ENCODE measurements at places on chromosomes 6 and 20. TPM values are rescaled to one million over a fixed set of nuclear protein-coding genes. Genes with fewer than 3 reads are reported as not detected.
A peak's percentile ranks its signal among the peaks of the same experiment; 100 is the strongest.

Gene DEFB129
- not detected for total RNA-seq

Gene LRFN2
- 0.29 TPM for total RNA-seq

Gene OR12D3
- not detected for total RNA-seq

Gene HDAC2
- total RNA-seq: 60.8 TPM

Gene SAPCD1
- 25.2 TPM for total RNA-seq

Gene PBOV1
- total RNA-seq: not detected

Gene NHLRC1
- total RNA-seq: 1.3 TPM

Gene MDFI
- not detected for total RNA-seq

Gene DNAH8
- 0.22 TPM for total RNA-seq

Gene RGL2
- total RNA-seq: 51.4 TPM

GRCh38 chr6:42417641-42418112 lies 34.0 kb downstream of the TRERF1 start:
- H3K4me1 ChIP-seq: peaks cover 83% of the 10 kb centered on the region
- H3K27ac ChIP-seq: peak overlapping the region; percentile 97
- peak; percentile 94 for DNase-seq
- peak overlapping the region; percentile 64 for H3K4me3 ChIP-seq

- H3K27ac ChIP-seq: no peak overlapping the region
- H3K4me3 ChIP-seq: no peak overlapping the region
- no peak for DNase-seq
- H3K36me3 ChIP-seq: no peaks in the 10 kb centered on the region
- no peaks in the 10 kb centered on the region for H3K27me3 ChIP-seq
Measured at GRCh38 chr6:117168296-117169063, 96.9 kb upstream of the VGLL2 start.

GRCh38 chr20:46400253-46400652 lies 6.2 kb downstream of the ELMO2 start:
- H3K36me3 ChIP-seq: peaks cover 4% of the 10 kb centered on the region
- no peaks in the 10 kb centered on the region for H3K27me3 ChIP-seq
- no peak for DNase-seq
- H3K4me1 ChIP-seq: peaks cover 69% of the 10 kb centered on the region
- peak overlapping the region; percentile 86 for H3K4me3 ChIP-seq

DNA sequence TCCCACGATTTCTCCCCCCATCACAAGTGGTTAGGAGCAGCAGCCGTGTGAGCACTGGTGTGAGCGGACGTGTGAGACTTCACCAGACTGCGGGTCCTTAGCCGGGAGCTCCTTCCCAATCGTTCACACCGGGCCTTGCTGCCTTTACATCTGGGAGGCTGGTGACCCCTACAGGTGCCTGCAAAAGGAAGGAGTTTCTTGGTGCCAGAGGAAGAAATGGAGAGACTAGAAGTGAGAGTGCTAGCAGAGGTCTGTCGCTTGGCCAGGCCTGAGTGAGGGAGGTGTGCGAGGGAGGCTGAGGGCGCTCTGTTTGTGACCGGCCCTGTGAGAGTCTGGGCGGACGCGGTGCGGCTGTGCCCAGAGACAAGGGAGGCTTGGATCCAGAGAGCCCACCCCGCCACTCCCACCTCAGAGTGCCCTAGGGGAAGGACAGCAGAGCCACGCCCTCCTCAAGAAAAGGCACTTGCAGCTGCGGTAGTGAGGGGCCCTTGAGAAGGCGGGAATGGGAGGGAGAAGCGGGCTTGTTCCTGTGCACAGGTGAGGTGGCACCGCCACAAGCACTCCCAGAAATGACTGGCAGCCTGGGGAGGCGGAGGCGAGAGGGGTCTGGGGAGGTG lies 10.0 kb upstream of the ARMC2 start:
- peaks cover 34% of the 10 kb centered on the region for H3K4me1 ChIP-seq
- peak; percentile 62 for DNase-seq
- no peaks in the 10 kb centered on the region for H3K36me3 ChIP-seq
- peak overlapping the region; percentile 66 for H3K4me3 ChIP-seq
- peak overlapping the region; percentile 2 for H3K27ac ChIP-seq

- no peak overlapping the region for H3K4me3 ChIP-seq
- H3K4me1 ChIP-seq: no peaks in the 10 kb centered on the region
- DNase-seq: no peak
- H3K27me3 ChIP-seq: peaks cover 6% of the 10 kb centered on the region
- H3K27ac ChIP-seq: no peak overlapping the region
Measured at GRCh38 chr20:10949930-10950783, 276.4 kb upstream of the JAG1 start.

- DNase-seq: no peak
- H3K4me3 ChIP-seq: no peak overlapping the region
- H3K27me3 ChIP-seq: peaks cover 36% of the 10 kb centered on the region
Measured at GRCh38 chr6:32095338-32096086, 13.6 kb downstream of the TNXB start.

GRCh38 chr20:10591946-10592521 lies 81.8 kb downstream of the JAG1 start:
- no peak overlapping the region for H3K4me3 ChIP-seq
- H3K36me3 ChIP-seq: peaks cover 5% of the 10 kb centered on the region
- DNase-seq: no peak
- H3K4me1 ChIP-seq: peaks cover 3% of the 10 kb centered on the region
- no peaks in the 10 kb centered on the region for H3K27me3 ChIP-seq
- H3K27ac ChIP-seq: no peak overlapping the region

GRCh38 chr6:106145741-106146227 lies 59.6 kb downstream of the PRDM1 start:
- peaks cover 67% of the 10 kb centered on the region for H3K4me1 ChIP-seq
- H3K27ac ChIP-seq: peak overlapping the region; percentile 80
- no peak for DNase-seq
- H3K4me3 ChIP-seq: peak overlapping the region; percentile 72
- H3K27me3 ChIP-seq: no peaks in the 10 kb centered on the region

DNA sequence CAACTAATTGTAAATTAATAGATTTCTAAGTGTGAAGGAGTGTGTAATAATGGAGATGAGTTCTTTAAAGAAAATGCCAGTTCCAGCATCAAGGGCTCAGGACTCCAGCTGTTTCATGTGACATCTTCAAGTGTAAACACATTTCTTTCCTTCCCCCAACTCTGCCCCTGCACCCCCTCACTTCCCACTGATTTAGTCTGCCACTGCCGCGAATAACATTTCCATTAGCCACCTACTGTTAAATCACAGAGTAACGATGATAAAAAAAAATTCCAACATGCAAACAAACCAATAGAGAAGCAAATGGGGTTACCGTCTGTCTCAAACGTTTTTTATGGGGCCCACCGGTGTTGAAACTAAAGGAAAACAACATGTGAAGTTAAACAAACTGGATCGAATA lies 414.3 kb downstream of the SAMD5 start:
- H3K4me1 ChIP-seq: no peaks in the 10 kb centered on the region
- no peak overlapping the region for H3K27ac ChIP-seq
- H3K36me3 ChIP-seq: no peaks in the 10 kb centered on the region
- no peak for DNase-seq
- H3K4me3 ChIP-seq: no peak overlapping the region
- no peaks in the 10 kb centered on the region for H3K27me3 ChIP-seq

GRCh38 chr20:14866841-14867514 lies 529.6 kb upstream of the FLRT3 start:
- H3K4me1 ChIP-seq: no peaks in the 10 kb centered on the region
- no peaks in the 10 kb centered on the region for H3K27me3 ChIP-seq
- no peak overlapping the region for H3K27ac ChIP-seq
- peaks cover 5% of the 10 kb centered on the region for H3K36me3 ChIP-seq
- DNase-seq: no peak
- H3K4me3 ChIP-seq: no peak overlapping the region

- H3K27me3 ChIP-seq: no peaks in the 10 kb centered on the region
- peak overlapping the region; percentile 96 for H3K4me3 ChIP-seq
- peaks cover 12% of the 10 kb centered on the region for H3K36me3 ChIP-seq
Measured at GRCh38 chr20:50194831-50195523, 4.3 kb downstream of the CEBPB start.

GRCh38 chr6:23173234-23173633 lies 603.9 kb downstream of the HDGFL1 start:
- peaks cover 5% of the 10 kb centered on the region for H3K36me3 ChIP-seq
- no peak for DNase-seq

DNA sequence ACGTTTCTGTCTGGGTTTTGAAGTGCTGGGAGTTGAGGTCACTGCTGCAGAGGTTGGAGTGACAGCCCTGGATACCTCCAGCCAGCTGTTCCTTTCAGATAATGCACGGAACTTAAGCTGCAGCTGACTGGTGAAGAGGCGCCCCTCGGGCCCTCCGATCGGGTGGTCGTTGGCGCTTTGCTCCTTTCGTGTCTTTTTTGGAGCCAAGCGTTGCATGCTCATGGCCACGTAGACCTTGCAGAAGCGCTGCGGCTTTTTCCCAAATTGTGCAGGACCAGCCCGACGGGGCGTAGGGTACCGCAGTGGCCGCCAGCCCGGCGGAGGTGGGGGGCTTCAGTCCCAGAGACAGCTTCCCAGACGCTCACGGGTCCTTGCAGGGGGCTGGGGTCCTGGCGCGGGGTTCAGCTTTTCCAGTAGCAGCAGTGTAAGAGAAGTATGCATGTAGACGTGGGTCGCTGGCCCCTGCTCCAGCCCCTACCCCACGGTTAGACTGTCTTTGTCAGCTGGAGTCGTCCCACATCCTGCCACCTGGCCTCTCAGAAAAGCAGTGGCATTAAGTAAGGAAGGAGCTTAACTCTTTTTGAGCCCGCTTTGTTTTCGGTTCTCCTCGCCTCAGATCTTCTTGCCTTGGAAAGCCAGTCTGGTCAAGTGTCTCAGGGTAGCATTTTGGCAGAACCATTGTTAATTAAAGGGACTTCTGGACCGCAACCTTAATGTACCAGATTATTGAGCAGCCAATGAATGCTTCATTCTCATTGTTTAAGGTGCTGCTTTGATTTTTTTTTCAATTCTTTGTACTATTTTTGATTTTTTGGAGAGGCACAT lies 838 bp downstream of the TNFAIP3 start:
- H3K4me3 ChIP-seq: peak overlapping the region; percentile 91
- H3K36me3 ChIP-seq: peaks cover 37% of the 10 kb centered on the region
- H3K27me3 ChIP-seq: no peaks in the 10 kb centered on the region
- H3K27ac ChIP-seq: peak overlapping the region; percentile 97
- H3K4me1 ChIP-seq: peaks cover 65% of the 10 kb centered on the region
- no peak for DNase-seq

- H3K4me1 ChIP-seq: no peaks in the 10 kb centered on the region
- H3K27me3 ChIP-seq: no peaks in the 10 kb centered on the region
- no peaks in the 10 kb centered on the region for H3K36me3 ChIP-seq
- H3K4me3 ChIP-seq: no peak overlapping the region
- H3K27ac ChIP-seq: no peak overlapping the region
- DNase-seq: no peak
Measured at GRCh38 chr6:117079951-117080350, 185.4 kb upstream of the VGLL2 start.

- no peaks in the 10 kb centered on the region for H3K4me1 ChIP-seq
- no peak overlapping the region for H3K4me3 ChIP-seq
- peaks cover 22% of the 10 kb centered on the region for H3K27me3 ChIP-seq
- no peak for DNase-seq
- peaks cover 7% of the 10 kb centered on the region for H3K36me3 ChIP-seq
Measured at GRCh38 chr6:151719070-151719469, 88.4 kb upstream of the ESR1 start.

All from natural killer cell treated with Interleukin-12 subunit alpha and Interleukin-12 subunit beta and Interleukin-15 and Interleukin-18, amount 100 ng/mL, for 72 hours (primary cell).